ENCODE measurements at places on chromosomes 11 and 22.

GRCh38 chr11:46359953-46360352, 12.7 kb downstream of the DGKZ start:
- DNase-seq = no peak

DNA sequence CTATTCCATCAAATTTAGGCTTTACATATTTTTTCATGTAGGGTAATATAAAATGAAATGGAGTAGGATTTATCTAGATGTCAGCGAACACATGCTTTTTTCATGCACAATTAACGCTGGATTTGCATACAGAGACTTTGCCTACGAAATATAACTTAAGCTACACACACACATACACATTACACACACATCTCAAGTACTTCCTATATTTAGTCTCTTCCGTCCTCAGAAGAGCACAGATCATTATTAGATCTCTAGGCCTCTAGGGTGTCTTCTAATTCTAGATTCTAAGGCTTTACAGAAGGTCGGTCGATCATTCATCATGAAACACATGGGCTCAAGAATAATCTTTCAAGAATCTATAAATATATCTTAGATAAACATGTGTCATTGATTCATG, 3.8 kb upstream of the MS4A13 start:
- DNase-seq = no peak

- peak; percentile 32 for DNase-seq
These were observed 18.1 kb downstream of the POLA2 start for GRCh38 chr11:65279741-65280440.

GRCh38 chr22:46935506-46936377, 173.3 kb downstream of the TBC1D22A start:
- DNase-seq = no peak

DNA sequence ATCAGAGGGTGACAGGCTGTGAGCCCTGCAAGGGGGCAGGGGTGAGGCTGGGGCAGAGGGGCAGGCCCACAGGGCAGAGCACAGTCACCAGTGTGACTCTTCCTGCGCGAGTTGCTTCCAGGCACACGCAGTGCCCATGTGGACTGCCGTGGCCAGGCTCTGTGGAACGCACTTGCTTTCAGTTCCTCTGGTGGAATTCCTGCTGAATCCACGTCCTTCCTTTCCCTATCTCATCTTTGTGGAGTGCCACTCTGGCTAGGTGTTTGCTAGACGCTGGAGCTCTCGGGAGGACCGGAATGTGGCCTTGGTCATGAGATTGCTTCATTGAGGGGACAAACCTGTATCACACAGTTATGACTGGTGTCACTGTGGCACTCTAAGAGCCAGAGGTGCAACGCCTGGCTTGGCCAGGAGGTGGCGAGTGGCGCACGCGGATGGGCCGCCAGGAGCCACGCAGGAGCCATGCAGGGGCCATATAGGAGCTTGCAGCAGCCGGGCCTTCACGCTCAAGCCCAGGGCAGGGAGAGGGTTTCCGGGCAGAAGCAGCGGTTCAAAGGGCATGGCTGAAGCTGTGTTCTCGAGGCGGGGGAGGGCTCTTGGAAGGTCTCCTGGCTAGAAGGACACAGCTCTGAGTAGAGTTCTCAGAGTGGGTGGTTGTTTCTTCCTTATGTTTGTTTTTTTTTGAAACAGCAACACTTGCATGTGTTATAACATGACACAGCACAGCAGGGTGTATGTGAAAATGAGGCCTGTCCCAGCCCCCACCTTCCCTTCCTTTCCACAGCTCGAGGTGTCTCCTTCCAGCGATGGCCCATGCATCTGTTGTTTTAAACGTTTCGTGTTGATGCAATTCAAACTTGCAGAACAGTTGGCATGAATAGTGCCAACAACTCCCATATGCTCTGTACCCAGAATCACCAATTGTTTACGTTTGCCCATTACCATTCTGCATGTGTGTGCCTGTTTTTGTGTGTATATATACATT, 36.2 kb downstream of the TBC1D22A start:
- peak; percentile 69 for DNase-seq

- no peak for DNase-seq
These were observed 611.1 kb downstream of the SOX6 start for GRCh38 chr11:15745266-15745665.

DNA sequence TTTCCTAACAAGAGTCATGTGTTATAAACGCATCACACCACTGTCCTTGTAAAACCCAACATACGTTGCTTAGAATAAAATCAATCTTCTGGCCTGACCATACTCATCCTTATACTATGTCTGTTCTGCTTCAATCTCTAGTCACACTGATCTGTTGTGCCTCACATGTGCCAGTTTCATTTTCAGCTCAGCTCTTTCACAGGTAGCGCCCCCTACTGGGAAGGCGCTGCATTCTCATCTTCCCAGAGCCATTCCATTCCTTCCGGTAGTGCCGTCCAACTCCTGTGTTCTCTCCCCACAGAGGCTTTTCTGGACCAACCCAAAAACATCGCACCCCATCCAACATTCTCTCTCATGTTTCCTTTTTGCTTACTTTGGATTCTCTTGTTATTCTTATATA, 22.2 kb downstream of the CASP5 start:
- DNase-seq = peak; percentile 42

GRCh38 chr11:36135076-36135475, 154.1 kb downstream of the COMMD9 start:
- DNase-seq = no peak

- no peak for DNase-seq
These were observed 6.3 kb downstream of the NRXN2 start for GRCh38 chr11:64716473-64717267.

- peak; percentile 55 for DNase-seq
These were observed 22.0 kb downstream of the ST14 start for GRCh38 chr11:130181295-130182272.

GRCh38 chr11:47469361-47470179, 20.6 kb upstream of the RAPSN start:
- no peak for DNase-seq

GRCh38 chr11:76709756-76710155, 39.2 kb upstream of the LRRC32 start:
- DNase-seq = peak; percentile 13

DNA sequence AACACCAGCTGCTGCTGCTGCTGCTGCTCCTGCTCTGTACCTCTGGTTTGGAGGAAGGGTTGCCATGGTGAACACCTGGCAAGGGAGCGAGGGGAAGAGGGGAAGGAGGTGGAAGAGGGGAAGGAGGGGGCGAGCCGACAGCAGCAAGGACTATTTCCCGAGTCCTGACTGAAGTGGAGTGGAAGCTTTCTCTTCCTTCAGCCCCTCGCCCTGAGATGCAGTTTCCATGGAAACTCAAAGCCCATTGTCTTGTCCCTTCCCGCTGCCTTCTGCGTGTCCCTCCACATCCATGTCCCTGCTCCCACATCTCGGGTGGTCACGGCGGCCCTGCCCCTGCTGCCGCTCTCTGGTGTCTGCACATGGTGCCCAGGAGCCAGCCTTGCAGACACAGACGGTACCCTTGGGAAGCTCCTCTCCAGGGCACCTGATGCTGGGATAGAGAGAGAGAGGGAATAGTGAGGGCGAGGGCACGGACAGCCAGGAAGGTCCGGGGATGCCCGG, 28.6 kb downstream of the FAM83F start:
- DNase-seq = no peak

DNA sequence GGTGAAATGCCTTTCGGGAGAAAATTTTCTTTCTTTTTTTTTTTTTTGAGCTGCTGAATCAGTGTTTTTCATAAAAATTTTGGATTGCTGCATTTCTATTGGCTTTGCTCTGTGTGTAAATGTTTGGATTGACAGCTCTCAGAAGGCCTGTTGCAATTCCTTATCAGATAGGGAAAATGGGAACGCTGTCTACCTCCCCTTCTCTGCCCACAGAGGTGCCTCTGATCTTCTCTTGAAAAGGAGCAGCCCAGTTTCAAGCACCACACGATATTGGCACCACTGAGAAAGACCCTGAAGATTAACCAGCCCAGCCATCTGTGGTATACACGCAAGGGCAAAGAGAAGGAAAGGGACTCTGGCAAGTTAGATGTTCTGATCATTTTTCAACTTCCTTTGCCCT, 1272.2 kb downstream of the LRRC4C start:
- DNase-seq = no peak

- no peak for DNase-seq
These were observed 30.9 kb downstream of the C22orf31 start for GRCh38 chr22:29030618-29031226.

- no peak for DNase-seq
These were observed 723 bp downstream of the OR51M1 start for GRCh38 chr11:5384335-5384734.
